Hematopoietic multipotent progenitor cell treated with erythropoietin and hydrocortisone succinate and interleukin-3 and kit ligand, for 4 days (in vitro differentiated cells): ENCODE measurements at places on chromosomes 2 and 18.
A peak's percentile ranks its signal among the peaks of the same experiment; 100 is the strongest.

DNA sequence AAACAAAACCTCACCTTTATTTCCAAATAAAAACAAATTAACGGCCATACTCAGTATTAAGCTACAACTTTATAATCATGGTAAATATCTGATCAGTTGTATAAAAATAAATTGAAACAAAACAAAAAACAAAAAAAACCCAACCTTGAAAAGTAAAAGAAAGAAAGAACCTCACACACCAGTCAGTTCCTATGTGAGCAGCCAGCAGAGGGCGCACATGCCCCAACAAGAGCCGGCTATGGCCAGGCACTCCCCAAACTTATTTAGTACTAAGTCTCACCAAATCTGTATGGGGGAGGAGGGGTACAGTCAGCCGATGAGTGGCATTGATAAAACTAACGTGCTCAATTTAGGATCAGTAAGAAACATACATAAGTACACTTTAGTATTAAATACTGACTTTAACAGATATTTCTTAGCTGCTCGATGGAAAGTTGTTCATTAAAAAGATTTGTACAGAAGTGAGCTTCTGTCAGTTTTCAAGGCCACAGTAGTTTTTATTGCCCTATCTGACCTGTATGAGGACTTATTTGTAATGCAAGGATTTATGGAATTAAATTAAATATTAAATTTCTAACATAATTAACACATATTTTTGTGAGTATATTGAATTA, 172.6 kb downstream of the TCF4 start:
- DNase-seq = peak; percentile 91

- no peak for DNase-seq
These were observed 13.0 kb downstream of the IMPA2 start for GRCh38 chr18:11994336-11994702.

DNA sequence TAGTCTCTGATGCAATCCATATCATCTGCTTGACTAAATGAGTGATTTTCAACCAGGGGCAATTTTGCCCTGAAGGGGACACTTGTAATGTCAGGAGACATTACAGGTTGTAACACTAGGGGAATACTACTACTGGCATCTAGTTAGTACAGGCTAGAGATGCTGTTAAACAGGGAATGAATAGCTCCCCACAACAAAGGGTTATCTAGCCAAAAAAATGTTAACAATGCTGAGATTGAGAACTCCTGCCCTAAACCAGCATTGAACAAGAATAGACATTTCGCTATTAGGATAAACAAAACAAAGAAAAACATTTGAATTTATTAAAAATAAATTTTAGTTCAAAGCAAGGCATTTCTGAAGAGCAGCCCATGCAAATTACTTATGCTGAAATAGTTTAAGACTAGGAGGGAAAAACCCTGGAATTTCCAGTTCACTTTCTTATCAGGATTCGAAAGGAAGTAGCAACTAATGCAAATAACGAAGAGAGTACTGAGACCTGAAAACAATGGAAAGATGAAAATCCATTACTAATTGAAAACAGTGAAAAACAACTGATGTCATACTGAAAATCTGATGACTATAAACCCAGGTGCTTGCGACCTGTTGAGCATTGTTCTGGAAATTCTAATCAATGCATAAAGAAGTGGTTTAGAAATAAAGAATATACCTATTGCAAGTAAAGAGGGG, 53.1 kb downstream of the CAB39 start:
- no peak for DNase-seq

DNA sequence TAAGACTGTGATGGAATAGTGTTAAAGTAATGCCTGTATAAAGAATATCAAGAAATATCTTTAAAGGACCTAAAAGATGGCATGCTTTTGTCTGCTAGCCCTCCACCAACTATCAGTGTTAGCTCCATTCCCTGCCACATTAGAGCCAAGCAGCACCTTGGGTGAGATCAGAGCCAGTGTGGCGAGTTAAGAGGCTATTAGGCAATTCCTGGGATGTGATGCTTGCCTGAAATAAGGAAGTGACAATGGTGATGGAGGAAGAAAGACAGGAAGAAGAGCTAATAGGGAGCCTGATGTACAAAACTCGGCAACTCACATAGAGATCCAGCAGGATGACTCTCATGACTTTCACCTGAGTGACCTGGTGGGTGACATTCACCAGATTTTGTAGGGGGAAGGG, 143.5 kb downstream of the ZEB2 start:
- no peak for DNase-seq

- peak; percentile 22 for DNase-seq
These were observed 219.8 kb downstream of the ZRANB3 start for GRCh38 chr2:135311268-135311667.

- DNase-seq = peak; percentile 93
These were observed 48.2 kb upstream of the MAP3K20 start for GRCh38 chr2:173027181-173028128.

- DNase-seq = no peak
These were observed 290.3 kb upstream of the CCDC68 start for GRCh38 chr18:55249550-55249949.

DNA sequence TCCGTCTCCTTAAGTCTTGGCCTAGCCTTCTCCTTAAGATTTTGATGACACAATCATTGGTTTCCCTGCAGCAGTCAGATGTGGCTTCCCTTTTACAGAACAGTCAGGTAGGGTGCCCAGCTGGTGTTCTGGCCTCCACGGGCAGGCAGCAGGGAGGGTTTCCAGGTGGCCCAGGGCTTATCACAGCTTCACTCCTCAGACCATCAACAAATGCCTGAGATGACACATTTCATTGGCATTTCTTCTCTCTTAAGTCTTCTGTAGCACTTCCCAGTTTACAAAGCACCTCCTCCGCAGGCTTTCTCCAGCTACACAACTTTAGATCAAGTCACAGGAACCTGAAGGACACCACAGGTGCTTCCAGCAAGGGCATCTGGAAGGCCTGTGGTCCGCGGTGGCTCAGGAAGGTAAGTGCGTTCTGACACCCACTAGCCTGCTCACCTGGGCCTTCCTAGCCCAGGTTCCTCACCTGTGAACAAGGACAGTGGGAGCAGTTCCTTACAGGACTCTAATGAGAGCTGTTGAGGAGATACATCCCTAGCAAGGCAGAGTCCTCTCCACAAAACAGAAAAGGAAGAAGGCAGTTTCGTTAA, 37.6 kb downstream of the PTPN18 start:
- no peak for DNase-seq

DNA sequence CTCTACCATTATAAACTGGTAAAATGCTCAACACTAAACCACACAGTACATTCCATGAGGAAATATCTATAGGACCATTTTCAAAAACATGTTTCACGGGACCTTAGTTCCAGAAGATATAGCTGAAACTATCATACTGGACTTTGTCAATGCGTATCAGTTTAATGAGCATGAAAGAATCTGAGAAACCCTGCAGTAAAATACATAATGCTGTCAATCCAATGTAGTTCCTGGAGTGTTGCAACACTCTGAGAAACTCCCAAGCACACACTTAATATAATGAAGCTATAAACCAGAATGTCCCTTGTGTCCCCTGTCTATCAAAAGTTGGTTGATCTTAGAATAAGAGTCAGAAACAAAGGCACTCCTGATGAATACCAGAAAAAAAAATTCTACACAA, 16.2 kb downstream of the IWS1 start:
- no peak for DNase-seq

- DNase-seq = no peak
These were observed 9.6 kb downstream of the EDAR start for GRCh38 chr2:108979461-108979860.

GRCh38 chr2:150075831-150076230, 411.6 kb downstream of the RND3 start:
- DNase-seq = no peak

GRCh38 chr18:6947338-6948030, 170.1 kb downstream of the LAMA1 start:
- no peak for DNase-seq

DNA sequence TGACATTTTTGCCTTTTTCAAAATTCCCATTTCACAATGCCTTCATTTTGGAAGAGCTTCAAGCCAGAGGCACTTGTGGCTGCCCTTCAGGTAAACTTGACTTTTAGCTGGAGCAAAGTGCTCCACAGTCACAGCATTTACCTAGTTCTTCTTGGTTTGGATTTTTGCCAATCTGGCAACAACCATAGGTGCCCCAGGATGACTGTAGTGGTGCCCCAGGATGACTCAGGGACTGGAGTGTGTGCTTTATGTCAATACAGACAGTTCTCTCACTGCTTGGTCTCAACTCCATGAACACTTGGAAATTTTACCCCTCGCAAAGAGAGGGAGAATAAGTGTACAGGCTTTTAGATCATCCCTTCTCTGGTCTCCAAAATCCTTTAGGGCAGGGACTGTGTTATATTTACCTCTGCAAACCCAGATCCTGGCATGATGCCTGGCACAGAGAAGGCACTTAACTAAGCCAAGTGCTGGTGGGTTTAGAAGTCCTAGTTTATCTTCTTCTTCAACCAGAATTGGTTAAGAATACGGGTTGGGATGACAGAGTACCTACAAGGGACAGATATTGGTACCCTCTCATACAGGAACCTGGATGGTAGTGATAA, 15.3 kb upstream of the PTPN4 start:
- DNase-seq = no peak

DNA sequence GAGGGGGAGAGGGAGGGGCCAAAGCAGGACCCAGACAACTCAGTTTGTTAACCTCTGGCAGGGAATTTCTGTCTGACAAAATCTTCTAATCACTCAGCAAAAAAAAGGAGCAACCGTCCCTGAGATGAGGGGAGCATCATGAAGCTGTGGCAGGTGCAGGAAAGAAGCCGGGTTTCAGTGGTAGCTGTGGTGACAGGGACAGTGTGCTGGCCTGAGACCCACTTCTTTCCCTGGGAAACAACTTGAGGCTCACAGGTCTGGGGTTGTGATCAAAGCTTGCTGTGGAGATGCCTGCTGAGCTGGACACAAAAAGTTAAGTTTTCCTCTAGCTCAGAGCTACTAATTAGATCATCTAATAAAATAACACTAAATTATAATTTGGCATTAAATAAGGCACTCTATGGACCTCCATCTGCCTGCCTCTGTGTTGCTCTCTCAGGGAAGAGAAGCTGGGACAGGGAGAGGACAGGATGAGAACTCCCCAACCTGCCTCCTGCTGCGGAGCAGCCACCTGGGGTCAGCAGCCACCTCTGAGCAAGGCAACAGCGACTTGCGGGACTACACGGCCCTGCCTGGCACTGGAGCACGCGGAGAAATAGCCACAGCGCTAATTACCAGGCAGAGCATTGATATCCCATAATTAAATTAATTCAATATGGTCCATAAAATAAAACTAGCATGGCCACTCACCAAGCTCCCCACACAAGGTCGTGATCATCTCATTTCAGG, 104.6 kb upstream of the TEX51 start:
- no peak for DNase-seq

GRCh38 chr2:240878341-240878936, 9.8 kb downstream of the AGXT start:
- no peak for DNase-seq

DNA sequence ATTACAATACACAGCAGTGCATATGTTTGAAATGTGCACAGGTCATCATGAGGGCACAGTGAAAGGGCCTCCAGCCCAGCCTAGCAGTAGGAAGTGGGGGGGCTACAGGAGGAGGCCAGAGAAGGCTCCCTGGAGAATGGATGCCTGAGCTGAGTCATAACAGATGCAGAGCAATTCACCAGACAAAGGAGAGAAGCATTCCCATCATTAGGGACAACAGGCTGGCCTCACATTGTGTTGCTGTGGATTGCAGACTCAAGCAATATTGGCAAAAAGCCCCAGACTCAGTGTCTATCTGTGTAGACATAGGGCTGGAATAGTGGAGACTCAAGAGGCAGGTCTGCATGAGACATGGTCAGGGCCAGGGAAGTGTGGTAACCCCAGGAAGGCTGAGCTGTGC, 329.9 kb downstream of the DLGAP1 start:
- no peak for DNase-seq

DNA sequence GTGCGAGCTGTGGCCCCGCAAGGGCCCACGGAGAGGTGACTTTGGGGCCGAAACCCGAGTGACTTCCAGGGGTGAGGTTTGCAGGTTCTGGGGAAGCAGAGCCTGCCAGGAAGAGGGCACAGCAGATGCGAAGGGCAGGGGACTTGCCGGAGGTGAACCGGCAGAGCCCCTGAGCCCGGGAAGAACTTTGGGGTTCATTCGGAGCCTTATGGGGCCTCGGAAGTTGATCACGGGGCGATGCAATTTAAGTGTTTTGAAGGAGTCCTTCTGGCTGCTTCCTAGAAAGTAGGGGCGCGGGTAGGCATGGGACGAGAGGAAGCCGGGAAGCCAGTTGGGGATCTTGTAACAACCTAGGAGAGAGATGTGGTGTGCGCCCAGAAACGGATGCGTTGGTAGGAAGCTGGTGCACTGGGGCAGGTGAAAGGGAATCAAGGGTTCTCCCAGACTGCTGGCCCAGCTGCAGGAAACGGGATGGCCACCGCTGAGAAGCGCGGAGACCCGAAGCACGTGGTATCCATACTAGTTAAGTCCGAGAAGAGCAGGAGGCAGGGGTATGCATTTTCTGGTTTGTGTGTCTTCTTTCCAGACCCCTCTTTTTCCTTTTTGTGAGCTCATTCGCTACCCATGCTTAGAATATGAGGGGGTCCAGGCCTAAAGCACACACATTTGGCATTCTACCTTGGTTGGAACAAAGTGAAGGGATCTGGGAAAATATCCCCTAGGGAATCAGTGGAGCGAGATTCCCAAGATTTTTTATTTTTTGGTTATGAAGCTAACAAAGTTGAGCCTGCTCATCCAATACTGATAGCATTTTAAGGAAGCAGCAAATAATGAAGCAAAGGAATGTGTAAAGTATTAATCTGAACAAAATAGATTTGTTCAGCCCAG, 758 bp downstream of the SCLY start:
- peak; percentile 70 for DNase-seq

DNA sequence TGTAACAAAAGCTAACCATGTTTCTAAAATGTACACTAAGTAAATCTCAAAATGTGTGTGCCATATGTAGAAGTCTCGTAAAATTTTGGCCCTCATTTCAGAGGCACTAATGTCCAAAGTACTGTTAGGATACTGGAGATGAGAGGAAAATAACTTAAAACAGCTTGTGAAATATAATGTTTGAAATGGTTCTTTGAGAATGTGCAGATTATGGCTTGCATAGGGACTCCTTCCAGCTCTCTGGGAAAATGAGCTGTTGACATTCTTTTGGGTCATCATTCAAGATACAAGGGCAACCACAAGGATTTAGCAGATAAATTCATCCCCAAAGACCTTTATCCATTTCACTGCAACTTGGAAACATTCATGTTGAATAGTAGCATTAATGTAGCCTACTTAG, 38.1 kb upstream of the OTX1 start:
- DNase-seq = no peak

GRCh38 chr2:48457227-48457626, 72.7 kb upstream of the STON1 start:
- DNase-seq = no peak

- DNase-seq = peak; percentile 36
These were observed 52.7 kb downstream of the DSEL start for GRCh38 chr18:67463829-67464228.

DNA sequence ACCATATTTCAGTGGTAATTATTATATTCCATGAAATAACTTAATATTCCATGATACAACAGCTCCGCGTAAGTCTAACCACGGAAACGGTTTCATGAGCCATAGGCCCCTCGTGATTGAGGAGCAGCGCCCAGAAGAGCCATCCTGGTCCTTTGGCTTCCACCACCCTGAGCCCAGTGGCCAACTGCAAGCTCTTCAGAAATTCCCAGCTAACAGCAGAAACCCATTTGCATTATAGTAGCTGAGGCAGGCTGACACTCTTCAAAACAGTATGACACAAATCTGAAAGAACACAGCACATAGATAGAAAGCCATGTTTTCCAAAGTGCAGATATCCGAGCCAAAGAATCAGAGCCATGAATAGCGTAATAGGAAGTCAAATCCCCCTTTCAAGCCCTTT, 120.9 kb upstream of the NFATC1 start:
- DNase-seq = no peak
